GM23338 (cell line): ENCODE measurements at places on chromosomes 1 and 21. TPM values are rescaled to one million over a fixed set of nuclear protein-coding genes. Genes with fewer than 3 reads are reported as not detected.

The RAB3B gene
- total RNA-seq = 34.6 and 37.9 TPM in 2 replicates

The SH3BGR gene
- total RNA-seq = 4.9 and 5.9 TPM in 2 replicates

The TRIM63 gene
- total RNA-seq = 0.17 TPM in 1 of 2 replicates, not detected in the other

The LCE3D gene
- not detected in 2 replicates for total RNA-seq

The HSF2BP gene
- 2.0 and 2.3 TPM in 2 replicates for total RNA-seq

The MEX3A gene
- 31.5 and 38.1 TPM in 2 replicates for total RNA-seq

GRCh38 chr1:169588785-169589485, 2.7 kb upstream of the F5 start:
- DNase-seq = no peak
- H3K4me3 ChIP-seq = no peak overlapping the region
- H3K27ac ChIP-seq = no peak overlapping the region
- peaks cover 4% of the 10 kb centered on the region; the same call in 1 of the 2 replicates for H3K4me1 ChIP-seq

DNA sequence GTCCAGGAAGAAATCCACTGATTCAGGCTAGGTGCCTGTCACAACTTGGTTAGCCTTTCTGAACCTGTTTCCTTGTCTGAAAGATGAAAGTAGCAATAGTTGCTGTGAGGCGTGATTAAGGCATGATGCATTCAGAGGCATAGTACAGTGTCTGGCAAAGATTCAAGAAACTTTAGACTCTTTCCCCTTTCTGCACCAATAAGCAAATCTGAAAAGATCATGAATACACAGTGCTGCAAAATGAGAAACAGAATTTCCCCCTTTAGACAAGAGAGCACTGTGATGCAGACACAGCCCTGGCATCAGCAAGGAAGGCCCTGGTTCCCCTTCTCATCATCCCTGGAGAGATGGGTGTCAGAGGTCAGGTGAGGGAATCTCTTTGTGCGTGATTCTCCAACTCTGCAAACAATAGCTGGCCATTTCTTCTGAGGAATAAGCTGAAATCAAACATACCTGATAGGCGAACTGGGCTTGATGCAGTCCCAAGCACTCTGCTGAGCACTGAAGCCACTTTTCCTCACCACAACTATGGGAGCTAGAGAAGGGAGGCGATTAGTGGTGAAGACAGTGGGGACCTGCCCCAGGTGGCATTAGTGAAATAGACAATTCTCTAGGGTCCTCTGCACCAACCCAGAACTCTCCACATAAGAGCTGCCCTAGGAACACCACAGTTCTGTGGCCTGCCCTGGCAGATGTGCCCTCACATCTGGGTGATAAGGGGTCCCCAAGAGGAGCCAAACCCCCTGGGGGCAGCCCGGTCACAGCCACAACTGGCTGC, 41.7 kb downstream of the ITPKB start:
- no peaks in the 10 kb centered on the region for H3K36me3 ChIP-seq
- no peak overlapping the region for H3K4me3 ChIP-seq
- H3K4me1 ChIP-seq = 0 out of 2 replicates have a peak, but pooled peaks cover 16% of the 10 kb centered on the region
- no peak for DNase-seq
- H3K27ac ChIP-seq = no peak overlapping the region

- H3K36me3 ChIP-seq = no peaks in the 10 kb centered on the region
- no peak overlapping the region for H3K27ac ChIP-seq
- DNase-seq = no peak
- no peaks in the 10 kb centered on the region for H3K27me3 ChIP-seq
These were observed 15.0 kb downstream of the FMO5 start for GRCh38 chr1:147209825-147210821.

DNA sequence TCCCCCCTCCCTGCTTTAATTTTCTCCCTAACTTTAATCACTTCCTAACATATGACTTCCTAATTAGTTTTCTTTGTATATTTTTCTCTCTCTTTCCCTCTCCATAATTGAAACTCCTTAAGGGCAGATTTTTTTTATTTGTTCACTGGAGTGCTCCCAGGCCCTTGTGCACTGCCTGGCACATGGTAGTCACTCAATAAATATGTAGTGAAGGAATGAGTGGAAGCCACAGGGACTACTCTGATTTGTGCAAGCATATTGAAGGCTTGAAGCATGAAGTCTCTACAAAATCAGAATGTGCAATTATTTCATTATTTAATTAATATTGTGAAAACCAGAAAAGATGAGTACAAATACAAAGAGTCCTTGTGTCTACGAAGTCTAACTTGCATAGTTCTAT, 41.5 kb downstream of the SNX7 start:
- H3K4me3 ChIP-seq = no peak overlapping the region
- no peak for DNase-seq
- no peaks in the 10 kb centered on the region for H3K36me3 ChIP-seq

DNA sequence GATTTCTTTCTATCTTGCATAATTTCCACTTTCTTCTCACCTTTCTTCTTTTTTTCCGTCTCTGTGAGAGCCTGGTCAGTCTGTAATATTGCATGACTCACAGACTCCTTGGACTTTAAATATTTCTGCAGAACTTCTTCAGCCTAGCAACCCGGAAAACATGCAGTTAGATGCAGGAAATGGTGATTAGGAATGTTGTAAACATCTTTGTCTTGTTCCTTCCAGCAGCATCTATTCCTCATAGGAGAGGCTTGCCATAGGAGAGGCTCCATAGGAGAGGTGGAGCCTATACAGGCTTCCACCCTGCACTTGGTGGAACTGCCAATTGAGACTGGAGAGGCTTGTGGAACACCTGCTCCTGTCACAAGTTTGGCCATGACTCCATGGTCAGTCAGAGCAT, 10.0 kb downstream of the GBP5 start:
- H3K4me1 ChIP-seq = no peaks in the 10 kb centered on the region; the same call in 1 of the 2 replicates
- no peak for DNase-seq
- no peak overlapping the region for H3K27ac ChIP-seq
- H3K4me3 ChIP-seq = no peak overlapping the region
- no peaks in the 10 kb centered on the region for H3K27me3 ChIP-seq

- no peaks in the 10 kb centered on the region for H3K27me3 ChIP-seq
- H3K4me3 ChIP-seq = no peak overlapping the region
- no peak for DNase-seq
- H3K4me1 ChIP-seq = no peaks in the 10 kb centered on the region
These were observed 7.6 kb downstream of the LAPTM5 start for GRCh38 chr1:30749691-30750583.

- H3K4me1 ChIP-seq = no peaks in the 10 kb centered on the region
- no peaks in the 10 kb centered on the region for H3K27me3 ChIP-seq
- H3K4me3 ChIP-seq = no peak overlapping the region
- no peak for DNase-seq
- H3K27ac ChIP-seq = no peak overlapping the region
- H3K36me3 ChIP-seq = no peaks in the 10 kb centered on the region
These were observed 66.5 kb downstream of the EIF4G3 start for GRCh38 chr1:21110163-21110562.

DNA sequence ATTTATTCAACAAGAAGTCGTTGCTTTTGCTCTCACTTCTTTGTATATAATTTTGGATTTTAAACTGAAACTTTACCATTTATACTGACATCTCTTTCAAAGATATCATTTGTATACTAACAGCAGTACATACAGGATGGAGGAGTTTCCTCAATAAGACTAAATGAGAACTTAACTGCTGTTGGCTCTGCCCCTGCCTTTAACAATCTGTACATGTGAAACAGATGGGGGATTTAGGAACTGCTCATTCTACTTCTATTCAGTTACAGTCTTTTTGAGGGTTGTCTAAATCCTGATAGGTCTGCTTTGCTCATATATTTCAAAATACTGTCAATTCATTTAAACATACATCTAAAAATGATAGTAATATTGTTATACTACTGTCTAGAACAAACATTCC, 663.2 kb downstream of the ADGRL2 start:
- no peaks in the 10 kb centered on the region for H3K27me3 ChIP-seq
- H3K4me1 ChIP-seq = no peaks in the 10 kb centered on the region
- no peak overlapping the region for H3K27ac ChIP-seq
- DNase-seq = no peak
- H3K4me3 ChIP-seq = no peak overlapping the region
- no peaks in the 10 kb centered on the region for H3K36me3 ChIP-seq

GRCh38 chr1:208137193-208137592, 107.0 kb downstream of the PLXNA2 start:
- no peak overlapping the region for H3K4me3 ChIP-seq
- peaks cover 24% of the 10 kb centered on the region for H3K4me1 ChIP-seq
- no peak for DNase-seq
- no peak overlapping the region for H3K27ac ChIP-seq

- no peak overlapping the region for H3K27ac ChIP-seq
- no peaks in the 10 kb centered on the region for H3K36me3 ChIP-seq
- DNase-seq = no peak
- peaks cover 5% of the 10 kb centered on the region for H3K4me1 ChIP-seq
- H3K4me3 ChIP-seq = no peak overlapping the region
These were observed 5.3 kb downstream of the STUM start for GRCh38 chr1:226553924-226554282.

- H3K27ac ChIP-seq = no peak overlapping the region
- H3K36me3 ChIP-seq = no peaks in the 10 kb centered on the region
- peaks cover 6% of the 10 kb centered on the region for H3K27me3 ChIP-seq
- no peak overlapping the region for H3K4me3 ChIP-seq
- peaks cover 10% of the 10 kb centered on the region; the same call in 1 of the 2 replicates for H3K4me1 ChIP-seq
These were observed 53.3 kb upstream of the SYT14 start for GRCh38 chr1:209884665-209885117.
